AG08395 (cell line): ENCODE measurements at places on chromosomes 3 and 15.

GRCh38 chr3:129257609-129258008 is 8.2 kb downstream of the COPG1 start:
- no peak for DNase-seq

- peak; percentile 20 for DNase-seq
Measured at GRCh38 chr15:96115642-96116041, 214.9 kb upstream of the NR2F2 start.

DNA sequence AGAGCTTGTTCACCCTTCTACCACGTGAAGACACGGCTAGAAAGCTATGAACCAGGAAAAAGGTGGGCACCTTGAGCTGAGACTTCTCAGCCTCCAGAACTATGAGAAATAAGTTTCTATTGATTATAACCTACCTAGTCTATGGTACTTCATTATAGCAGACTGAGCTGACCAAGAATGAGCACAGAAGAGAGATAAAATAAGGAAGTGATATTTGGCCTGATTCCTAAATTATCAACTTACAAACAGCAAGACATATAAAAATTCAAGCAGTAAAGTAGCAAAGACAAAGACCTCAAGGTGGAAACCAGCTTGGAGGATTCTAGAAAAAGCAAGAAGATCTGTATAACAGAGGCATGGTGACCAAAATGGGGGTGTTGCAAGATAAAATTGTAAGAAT is 63.9 kb upstream of the OSTN start:
- DNase-seq: no peak

DNA sequence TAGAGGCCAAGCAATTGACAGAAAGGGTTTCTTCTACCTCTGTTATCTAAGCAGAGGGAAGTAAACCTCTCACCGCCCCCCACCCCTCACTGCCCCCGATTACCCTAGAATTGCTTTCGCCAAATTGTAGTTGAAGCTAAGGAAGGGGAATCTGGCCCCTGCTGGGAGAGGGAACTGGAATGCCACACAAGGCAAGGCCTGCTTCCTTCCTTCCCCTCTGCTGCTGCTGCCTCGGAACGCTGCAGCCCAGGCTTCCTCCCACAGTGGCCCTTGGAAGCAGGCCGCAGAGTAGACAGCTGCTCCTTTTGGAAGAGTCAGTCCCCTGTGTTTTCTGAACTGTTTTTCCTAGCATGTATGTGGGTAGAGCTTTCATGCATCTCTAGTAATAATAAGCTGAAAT is 21.6 kb downstream of the RLBP1 start:
- no peak for DNase-seq

DNA sequence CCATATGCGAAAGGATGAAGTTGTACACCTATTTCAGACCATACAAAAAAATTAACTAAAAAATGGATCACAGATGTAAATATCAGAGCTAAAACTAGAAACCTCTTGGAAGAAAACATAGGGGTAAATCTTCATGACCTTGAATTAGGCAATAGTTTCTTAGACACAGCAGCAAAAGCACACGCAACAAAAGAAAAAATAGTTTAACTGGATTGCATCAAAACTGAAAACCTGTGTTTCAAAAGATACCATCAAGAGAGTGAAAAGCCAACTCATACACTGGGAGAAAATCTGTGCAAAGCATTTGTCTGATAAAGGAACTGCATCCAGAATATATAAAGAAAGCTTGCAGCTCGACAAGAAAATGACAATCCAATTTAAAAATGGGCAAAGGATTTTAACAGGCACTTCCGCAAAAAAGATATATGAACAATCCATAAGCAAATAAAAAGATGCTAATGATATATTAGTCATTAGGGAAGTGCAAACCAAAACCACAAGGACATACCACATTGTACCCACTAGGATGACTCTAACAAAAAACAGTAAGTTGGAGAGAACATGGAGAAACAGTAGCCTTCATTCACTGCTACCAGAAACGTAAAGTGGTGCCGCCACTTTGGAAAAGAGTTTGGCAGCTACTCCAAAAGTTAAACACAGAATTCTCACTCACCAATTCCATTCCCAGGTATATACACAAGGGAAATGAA is 263.1 kb downstream of the ADAMTS17 start:
- DNase-seq: no peak

GRCh38 chr15:101326462-101327146 is 31.6 kb upstream of the SNRPA1 start:
- DNase-seq: no peak

DNA sequence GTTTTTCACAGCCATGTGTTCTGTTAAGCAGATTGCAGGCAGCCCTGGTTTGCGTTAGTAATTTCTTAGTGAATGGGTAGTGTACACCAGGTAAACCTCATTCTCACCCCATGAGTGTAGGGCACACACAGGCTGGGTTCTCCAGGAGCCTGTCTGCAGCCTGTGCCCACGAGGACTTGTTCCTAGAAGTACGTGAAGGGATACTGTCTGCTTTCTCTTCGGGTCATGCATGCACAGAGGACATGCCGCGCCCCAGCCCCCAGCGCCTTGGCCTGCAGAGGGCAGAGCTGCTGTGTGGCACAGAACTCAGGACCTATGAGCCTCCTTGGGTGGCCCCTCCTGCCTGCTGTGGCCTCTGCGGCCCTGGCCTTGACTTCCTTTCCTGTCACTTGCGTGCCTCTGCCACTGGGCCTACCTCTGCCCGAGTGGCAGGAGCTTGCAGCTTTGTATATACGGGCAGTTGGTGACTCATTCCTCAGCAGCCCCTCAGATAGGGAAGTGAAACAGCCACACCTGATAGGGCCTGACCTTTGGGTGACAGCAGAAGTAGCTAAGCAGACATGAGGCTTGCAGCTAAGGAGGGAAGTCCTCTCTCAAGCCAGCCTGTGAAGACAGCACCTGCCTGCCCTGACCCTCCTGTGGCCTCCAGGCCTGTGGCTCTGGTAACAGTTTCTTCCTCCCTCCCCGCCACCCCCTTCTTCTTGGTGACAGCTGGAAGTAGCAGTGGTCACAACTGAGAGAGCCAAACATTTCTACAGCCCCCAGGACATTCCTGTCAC is 19.5 kb downstream of the PPCDC start:
- peak; percentile 32 for DNase-seq

GRCh38 chr3:99356696-99357095 is 281.7 kb upstream of the COL8A1 start:
- peak; percentile 3 for DNase-seq

DNA sequence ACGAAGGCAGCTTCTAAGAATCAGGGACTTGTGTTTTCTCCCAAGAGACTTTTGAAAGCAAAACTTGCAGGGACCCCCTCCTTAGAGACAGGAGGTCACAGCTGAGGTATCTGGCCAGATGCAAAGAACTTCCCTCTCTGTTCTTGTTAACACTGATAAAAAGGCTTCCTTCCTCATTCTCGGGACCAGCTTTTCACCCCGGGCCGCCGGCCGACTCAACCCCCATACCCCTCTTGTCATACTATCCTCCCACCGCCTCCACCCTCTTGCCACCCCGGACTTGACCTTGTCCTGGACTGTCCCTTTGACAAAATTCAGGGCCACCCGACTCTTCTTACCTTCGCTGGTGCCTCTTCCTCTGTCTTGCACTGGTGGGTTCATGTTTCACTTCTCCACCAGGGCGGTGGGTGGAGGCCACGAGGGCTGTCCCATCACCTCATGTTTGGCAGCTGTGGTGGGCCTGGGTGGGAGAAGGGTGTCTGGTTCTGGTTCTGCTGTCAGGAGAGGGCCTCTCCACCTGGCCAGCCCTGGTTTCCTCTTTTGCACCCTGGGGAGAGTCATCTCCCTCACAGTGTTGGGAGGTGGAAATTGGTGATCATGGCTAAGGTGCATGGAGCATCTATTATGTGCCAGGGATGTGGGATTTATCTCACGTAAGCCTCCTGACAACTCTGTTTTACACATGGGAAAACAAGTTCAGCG is 32.5 kb downstream of the BHLHE40 start:
- DNase-seq: no peak

DNA sequence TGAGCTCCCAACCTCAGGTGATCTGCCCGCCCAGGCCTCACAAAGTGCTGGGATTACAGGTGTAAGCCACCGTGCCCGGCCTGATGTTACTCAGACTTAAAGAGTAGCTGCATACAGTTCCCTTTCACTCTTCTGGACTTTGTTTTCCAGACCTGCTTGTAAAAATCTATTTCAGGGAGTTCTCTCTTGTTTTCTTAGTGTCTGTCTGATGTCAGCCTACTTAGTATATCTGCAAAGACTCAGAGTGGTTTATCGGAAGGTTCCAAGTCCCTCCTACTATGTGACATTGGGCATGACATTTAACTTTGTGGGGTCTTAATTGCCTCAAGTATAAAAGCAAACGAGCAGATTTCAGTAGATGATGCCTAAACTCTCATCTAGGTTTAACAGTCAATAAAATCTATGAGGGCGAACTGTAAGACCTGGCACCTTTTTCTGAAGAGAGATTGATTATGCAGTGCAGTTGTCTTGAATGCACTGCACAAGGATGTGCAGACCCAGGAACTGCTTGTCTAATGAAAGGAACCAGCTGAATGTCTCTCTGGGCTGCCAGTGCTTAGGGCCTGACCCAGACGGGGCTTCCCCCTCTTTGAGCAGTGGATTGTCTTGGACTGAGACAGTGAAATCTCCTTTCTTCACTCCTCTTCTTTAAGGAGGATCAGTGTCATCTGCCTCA is 301.4 kb downstream of the PTPRG start:
- no peak for DNase-seq

GRCh38 chr3:16198427-16198826 is 23.9 kb downstream of the GALNT15 start:
- no peak for DNase-seq

DNA sequence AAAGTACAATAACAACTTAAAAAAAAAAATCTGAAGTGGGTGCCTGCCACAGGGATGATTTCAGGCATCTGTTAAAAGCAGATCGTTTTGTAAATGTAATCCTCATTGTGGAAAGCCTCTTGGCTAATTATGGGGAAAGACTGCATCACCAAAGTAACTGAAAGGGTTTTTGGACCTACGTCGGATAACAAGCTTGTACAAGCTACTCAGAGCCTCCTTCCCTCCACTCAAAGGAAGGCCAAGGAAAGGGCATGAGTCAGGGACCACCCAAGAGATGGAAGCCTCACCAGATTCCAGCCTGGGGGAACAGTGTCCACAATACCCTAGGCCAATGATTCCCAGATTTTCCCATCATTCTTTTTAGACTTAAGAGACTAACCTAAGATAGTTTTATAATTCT is 84.3 kb downstream of the ATP1B3 start:
- DNase-seq: peak; percentile 41

DNA sequence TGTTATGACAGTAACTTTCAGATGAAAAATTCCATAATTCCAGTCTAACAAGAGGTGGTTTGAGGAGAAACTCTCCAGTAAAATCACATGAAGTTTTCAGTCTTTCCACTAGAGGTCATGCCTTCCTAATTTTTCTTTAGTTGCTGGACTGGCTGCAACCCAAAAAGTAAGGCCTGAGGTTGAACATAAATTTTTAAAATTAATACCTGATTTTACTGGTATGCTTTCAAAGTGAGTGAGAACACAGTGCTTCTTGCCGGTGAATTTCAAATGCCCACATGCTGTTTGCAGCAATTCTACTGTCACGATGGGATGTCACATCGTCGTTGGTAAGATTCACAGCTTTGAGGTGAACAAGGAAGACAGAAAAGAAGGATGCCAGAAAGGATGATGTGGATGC is 89.0 kb upstream of the FGF12 start:
- DNase-seq: peak; percentile 41

DNA sequence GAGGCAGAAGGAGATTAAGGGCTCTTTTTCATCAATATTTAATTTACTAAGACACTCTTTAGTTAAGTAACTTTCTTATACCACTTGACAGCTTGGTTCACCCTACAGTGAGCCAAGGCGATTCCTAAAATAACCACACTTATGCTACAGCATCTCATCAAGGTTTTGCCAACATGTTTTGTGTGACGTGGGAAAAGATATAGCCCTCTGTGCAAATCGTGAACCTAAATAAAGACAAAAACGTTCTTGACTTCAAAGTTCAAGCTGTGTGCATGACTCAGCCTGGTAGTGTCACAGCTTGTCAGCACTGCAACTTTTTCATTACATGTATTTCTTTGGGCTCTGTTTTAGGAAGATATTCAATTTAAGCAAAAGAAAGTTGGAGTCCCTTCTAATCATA is 297.0 kb upstream of the EPHA3 start:
- no peak for DNase-seq

DNA sequence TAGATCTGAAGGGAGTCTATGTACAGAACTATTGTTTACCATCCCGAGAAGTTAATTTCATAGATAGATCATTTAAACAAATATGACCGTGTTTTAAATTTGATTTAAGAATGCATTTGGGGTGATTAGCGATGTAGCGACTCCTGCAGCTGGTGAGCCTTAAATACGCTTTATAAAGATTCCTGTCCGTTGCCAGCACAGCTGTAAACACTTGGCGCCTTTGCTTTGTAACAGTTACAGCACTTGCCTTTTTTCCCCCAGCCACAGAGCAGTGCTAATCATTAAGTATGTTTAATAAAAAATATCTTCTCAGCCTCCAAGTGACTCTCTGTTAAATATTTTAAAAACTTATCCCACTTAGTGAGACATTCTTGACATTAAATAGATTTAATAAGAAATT is 333.8 kb downstream of the FEZF2 start:
- no peak for DNase-seq

- no peak for DNase-seq
Measured at GRCh38 chr15:31301673-31301990, 25.0 kb upstream of the KLF13 start.

DNA sequence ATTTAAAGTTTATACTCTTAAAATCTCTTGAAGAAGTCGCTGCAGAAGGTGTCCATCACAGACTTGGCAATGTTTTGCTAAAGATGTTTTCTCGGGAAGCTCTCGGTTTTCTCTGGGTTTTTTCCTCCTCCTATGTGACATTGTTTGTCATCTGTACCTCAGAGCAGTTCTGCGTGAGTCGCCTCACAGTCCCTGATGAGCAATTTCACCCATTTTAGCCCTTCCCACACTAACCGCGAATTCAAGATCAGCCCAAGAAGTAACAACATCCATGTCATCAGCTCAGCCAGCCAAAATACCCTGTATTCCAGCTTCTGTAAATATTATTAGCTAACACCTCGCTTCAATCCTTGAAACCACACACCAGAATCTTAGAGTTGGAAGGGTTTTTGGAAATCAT is 224.3 kb upstream of the SETMAR start:
- DNase-seq: no peak

GRCh38 chr15:83602021-83602420 is 51.9 kb upstream of the ADAMTSL3 start:
- DNase-seq: no peak

DNA sequence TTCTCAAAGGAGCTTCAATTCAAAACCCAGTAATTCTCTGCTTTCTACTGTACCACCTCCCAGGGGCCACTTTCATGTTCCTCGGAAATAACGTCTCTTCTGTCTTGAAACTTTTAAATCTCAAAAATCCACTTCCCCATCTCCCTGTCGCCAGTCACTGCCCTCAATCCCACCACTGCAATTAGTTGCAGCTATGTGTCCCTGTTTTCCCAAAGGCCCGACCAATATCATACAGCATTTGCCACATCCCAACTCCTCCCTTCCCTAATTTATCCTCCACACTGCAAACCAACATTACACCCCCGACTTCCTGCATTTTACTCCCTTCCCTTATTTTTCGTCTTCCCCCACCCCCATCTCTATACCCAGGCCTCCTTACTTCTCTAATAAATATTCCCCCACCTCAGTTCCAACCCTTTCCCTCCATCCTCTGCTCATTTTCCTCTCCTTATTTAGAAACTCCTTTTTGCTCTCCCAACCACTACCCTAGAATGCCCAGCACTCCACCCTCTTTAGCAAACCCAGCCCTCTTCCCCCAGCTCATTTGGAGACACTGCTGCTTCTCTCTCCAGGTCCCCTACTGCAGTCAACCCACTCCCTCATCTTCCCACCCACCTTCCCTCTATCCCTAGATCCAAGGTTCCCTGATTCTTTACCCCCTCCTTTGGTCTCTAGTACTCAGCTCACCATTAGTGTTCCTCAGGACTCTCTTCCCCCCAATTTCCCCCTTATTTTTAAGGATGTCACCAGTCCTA is 1.1 kb downstream of the NPTN start:
- peak; percentile 54 for DNase-seq
